ENCODE measurements at places on chromosomes 1 and 21.

DNA sequence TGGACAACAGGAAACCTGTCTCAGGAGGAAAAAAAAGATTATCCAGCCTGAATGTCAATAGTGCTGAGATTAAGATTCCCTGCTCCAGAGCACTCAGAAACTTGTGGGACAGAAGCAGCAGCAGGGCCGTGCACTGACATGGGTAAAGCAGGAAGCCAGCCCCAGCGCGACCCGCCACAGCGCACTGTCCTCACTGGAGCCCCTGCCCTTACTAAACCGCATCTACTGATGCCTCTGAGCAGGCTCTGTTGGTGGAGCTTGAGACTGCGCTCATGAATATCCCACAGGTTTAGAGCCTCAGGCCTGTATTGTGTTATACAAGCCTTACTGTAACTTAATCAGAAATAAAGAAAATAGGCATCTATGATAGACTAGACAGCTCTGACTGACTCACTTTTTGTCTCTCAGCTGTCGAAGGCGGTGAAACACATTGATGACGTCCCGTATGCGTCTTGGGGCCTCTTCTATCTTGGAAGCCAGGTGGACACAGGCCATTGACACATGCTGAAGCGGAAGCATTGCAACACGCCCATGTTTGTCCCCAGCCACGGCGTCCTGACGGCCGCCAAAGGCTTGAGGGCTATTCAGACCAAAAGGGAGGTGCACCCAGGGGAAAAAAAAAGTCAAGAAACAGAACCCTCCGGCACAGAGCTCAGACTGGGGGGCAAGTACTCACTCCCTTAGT is 1.2 kb downstream of the CCNL2 start:
- DNase-seq: no peak

GRCh38 chr1:147273409-147274336 is 31.2 kb downstream of the CHD1L start:
- DNase-seq: peak; percentile 59

GRCh38 chr1:236502972-236503639 is 20.7 kb upstream of the LGALS8 start:
- no peak for DNase-seq

DNA sequence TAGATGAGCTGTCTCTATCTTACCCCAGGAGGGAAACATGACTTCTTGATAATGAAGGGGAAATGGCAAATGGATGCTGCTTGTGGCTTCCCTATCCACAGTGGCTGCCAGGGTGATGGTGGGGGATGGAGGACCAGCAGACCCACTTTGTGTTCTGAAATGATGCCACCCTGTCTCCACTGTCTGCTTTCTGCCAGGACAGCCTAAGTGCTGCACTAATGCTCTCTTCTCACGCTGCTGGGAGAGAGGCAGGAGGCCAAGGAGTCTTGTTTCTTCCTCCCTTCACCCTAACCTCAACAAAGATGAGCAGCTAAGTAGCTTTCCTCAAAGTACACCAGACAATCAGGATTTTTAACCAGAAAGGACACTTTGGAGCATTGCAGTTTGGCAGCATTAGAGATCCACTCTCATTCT is 36.6 kb downstream of the XCL1 start:
- no peak for DNase-seq

DNA sequence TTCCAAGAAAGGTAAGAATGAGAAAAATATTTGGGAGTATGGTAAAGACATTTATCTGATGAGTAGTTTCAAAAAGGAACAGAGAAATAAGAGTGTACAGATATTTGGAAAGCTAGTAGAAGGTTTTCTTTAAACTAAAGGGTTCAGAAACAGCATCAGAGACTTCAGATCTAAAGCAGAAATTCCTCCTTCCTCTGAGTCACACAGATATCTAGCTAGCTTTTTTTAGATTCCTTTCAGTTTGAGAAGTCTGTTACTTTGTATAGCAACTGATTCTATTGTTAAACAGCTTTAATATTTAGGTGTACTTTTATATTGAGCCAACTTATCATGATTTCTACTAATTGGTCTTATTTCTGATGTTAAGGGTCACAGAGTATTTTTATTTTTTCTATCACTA is 4.7 kb downstream of the AMY2B start:
- DNase-seq: no peak

DNA sequence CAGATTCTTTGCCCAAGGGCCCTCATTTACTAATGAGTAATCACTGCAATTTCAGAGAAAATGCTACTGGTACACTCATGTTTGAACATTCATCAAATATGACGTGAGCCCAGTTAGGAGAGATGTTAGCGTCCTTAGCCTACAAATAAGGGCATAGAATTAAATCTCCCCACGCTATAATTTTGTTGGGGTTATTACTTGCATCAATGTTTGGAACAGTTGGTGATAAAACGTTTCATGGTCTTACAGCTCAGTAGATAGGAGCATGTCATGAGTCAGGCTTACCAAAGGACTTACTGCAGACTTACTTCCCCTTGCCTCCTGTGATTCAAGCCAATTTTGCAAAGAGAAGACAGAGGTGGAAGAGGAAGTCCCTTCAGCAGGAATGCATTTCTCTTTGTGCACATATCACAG is 304.0 kb downstream of the KIF26B start:
- DNase-seq: no peak

- peak; percentile 28 for DNase-seq
Measured at GRCh38 chr1:63557365-63557987, 34.2 kb downstream of the EFCAB7 start.

DNA sequence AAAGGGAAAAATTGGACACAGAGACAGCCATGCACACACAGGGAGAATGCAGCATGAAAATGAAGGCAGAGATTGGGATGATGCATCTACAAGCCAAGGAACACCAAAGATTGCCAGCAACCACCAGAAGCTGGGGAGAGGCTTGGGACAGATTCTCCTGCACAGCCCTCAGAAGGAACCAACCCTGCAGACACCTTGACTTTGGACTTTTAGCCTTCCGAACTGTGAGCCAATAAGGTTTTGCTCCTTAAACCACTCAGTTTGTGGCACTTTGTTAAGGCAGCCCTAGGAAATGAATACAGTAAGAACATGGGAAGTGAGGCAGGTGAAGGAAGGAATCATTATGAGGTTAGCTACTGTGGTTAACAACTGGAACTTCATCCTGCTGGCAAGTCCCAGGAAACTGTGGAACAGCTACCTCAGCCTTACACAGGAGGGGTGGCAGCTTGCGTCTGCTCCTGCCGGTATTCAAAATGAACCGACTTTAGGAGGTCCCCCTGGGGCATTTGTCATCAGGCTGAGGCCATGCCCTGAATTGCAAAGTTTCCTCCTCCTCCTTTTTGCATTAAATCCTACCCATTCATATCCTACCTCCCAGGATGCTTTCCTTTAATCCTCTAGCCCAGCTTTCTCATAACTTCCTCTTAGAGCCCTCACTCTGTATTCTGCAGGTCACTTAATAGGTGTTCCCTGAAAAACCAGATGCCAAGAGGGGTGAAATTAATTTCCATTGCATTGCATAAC is 15.4 kb downstream of the CD247 start:
- DNase-seq: no peak

Measured in NCI-H524 (cell line).